ENCODE measurements at places on chromosomes 7 and 10. TPM values are rescaled to one million over a fixed set of nuclear protein-coding genes. Genes with fewer than 3 reads are reported as not detected.

Gene MYL7
- total RNA-seq = not detected

- DNase-seq = peak; percentile 74
Measured at GRCh38 chr7:43294080-43294630, 181.7 kb downstream of the HECW1 start.

Gene PNLIP
- not detected for total RNA-seq

- DNase-seq = no peak
Measured at GRCh38 chr7:53504914-53505313, 469.5 kb downstream of the POM121L12 start.

Gene PRPS1L1
- not detected for total RNA-seq

All from myocyte (in vitro differentiated cells).